Activated CD8-positive, alpha-beta memory T cell treated with anti-CD3 and anti-CD28 coated beads for 36 hours (primary cell): ENCODE measurements at places on chromosomes 5 and 9. TPM values are rescaled to one million over a fixed set of nuclear protein-coding genes. Genes with fewer than 3 reads are reported as not detected.

SLC34A3 gene
- not detected for total RNA-seq

FAM221B gene
- not detected for total RNA-seq

NIM1K gene
- 1.4 TPM for total RNA-seq

MSH3 gene
- 21.7 TPM for total RNA-seq

SLC36A3 gene
- not detected for total RNA-seq

EPB41L4A gene
- 0.04 TPM for total RNA-seq
